ENCODE measurements at places on chromosomes 7 and 10.

DNA sequence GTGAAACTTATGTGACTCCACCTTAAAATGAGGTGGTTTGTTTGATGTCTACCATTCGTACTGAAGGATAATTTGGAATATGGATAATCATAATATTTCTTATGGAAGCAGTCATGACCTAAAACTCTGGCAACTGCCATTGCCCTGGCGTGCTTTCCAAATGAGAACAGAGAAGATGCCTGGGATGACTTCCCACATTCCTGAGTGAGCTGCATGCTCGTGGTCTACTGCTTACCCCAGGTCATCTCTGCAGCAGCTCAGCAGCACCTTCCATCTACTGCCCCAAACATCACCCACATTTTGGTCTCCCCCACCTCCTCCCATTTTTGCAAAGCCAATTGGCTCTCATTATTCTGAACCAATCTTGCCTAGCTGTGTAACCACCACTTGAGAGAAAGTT is 40.1 kb downstream of the LYZL1 start:
- DNase-seq: no peak

DNA sequence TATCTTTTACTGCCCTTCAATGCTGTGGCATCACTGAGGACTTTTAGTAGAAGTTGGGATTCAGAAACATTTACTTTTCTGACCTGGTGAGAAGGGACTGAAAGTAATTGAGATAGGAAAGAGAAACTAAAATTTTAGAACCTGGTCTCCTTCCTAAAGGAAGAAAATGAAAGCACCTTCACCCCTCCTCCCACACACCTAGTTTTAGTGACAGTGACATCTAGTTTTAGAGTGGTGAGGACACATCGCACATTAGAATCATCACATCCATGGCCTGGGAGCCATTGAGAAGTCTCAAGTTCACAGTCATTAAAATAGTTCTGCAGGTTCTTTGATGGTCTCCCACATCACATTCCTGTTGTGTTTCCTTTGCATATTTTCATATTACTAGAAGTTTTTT is 16.1 kb downstream of the TAS2R41 start:
- no peak for DNase-seq

DNA sequence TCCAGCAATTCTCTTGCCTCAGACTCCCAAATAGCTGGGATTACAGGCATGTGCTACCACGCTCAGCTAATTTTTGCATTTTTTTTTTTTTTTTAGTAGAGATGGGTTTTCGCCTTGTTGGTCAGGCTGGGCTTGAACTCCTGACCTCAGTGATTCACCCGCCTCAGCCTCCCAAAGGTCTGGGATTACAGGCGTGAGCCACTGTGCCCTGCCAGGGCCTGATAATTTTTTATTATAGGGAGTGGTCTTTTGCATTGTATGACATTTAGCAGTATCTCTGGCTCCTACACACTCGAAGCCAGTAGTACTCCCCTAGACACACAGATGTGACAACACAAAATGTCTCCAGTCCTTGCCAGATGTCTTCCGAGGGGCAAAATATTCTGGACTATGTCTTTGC is 124.0 kb downstream of the DKK1 start:
- DNase-seq: no peak

DNA sequence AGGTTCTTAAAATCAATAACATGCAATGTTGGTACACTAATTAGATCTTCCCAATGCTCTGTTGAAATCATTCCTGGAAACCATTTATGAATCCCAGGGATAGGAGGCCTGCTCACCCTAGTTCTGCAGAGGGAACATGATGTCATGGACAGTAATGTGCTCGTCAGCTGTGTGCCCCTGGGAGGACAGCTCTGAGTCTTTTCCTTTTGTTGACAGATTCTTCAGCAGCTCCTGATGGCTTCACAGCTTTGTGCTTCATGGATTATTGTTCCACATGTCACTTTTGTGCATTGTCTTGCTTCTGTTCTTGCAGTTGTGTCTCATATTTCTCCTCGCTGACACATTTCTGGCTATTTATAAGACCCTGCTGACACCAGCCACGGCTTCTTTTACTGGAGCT is 367.5 kb downstream of the CCSER2 start:
- no peak for DNase-seq

- no peak for DNase-seq
Observed at GRCh38 chr10:95536017-95536416, 25.2 kb downstream of the SORBS1 start.

DNA sequence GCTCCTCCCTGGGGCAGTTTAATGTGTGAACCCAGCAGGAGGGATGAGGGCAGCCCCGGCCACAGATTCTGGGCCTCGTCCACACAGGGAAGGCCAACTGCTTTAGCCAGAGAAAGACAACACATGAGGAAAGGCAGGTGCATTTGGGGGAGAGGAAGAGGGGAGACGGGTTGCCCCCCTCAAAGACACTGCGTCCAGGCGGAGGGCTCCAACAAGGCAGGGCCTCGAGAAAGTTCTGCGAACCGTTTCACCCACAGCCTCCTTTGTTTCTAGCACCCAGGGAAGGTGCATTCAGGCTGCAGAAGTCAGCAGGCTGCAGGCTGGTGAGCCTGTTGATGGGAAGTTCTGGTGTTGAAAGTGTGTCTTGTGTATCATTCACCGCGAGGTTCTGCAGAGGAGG is 10.1 kb downstream of the FOXL3 start:
- DNase-seq: no peak

Measured in activated T-cell treated with anti-CD3 and anti-CD28 coated beads, Interleukin-2, amount 50 U/mL, for 48 hours (primary cell).